ENCODE measurements at places on chromosomes 12 and 14.

- DNase-seq = no peak
These were observed 42.2 kb upstream of the ATP23 start for GRCh38 chr12:57899010-57899662.

GRCh38 chr12:102756530-102756929 is 160.5 kb downstream of the PAH start:
- no peak for DNase-seq

DNA sequence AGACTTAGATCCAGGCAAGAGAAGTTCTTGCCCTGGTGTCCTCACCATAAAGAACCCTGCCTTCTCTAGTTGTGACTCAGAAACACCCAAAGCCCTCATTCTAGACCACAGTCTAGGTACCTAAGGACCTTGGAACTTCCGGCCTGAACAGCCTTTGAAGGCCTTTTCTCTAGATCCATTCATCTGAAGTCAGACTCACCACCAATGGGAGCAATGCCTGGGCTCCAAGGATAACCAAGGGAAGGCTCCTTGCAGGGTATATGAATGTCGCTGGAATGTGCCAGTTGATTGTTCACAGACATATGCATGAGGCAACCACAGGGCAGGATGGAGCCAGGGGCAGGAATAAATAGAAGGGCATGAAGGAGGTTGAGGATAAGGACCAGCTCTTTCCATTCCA is 86.3 kb downstream of the PLCZ1 start:
- no peak for DNase-seq

DNA sequence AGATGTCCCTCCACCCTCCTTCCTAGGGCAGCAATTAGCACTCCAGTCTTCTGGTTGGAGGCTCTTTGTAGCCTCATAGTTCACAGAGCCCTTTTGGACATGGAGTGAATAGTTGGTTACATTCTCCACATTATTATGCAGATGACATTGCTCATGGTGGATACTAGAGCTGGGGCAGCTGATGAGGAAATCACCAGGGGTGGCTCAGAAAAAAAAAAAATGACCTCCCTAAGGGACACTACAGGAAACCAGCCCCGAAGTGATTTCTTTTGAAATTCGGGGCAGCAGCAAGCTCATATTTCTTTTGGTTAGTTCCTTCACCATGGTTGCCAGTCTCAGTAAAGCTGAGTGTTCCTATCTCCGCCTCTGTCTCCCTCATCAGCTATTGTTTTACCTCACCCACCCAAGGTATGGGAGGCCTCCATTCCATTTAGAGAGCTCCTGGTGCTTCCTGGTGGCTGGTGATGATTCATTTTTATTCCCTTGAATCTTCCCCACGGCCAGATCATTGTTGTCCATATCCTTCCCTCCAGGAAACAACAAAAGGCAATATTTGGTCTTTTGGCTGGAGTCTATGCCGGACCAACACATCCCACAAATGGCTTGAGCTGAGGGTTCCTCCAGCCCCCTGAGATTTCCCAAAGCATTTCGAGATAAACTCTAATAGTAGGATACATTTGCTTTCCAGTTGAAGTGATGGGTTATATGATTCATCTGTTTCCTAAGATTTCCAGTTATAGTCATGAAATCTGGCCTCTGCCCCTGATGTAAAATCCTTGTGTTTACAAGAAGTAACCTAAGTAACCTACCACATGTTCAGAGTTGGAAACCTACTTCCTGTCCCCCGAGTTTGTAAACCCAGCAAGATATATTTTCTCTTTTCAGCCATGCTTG is 56.2 kb upstream of the NID2 start:
- DNase-seq = no peak

- no peak for DNase-seq
These were observed 1325.1 kb downstream of the SLC16A7 start for GRCh38 chr12:60920841-60921495.

DNA sequence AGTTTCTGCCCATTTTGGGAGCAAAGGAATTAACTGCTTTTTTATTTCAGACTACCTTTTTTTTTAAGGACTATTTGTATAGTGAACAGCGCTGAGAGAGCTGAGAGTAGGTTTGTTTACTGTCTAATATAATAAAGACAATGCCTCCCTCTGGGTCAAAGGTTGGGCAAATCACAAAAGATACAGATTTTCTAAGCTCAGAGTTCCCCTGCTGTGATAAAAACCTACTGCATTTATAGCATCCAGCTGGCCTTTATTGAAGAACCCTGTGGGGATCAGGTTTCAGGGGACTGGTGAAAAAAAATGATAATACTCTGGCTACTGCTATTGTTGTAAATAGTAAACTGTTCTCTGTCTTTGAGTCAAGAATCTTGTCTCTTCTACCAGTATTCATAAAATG is 28.7 kb downstream of the CCDC59 start:
- DNase-seq = no peak

All from omental fat pad (tissue), 4 donors.